ENCODE measurements at places on chromosomes 2 and 18.

DNA sequence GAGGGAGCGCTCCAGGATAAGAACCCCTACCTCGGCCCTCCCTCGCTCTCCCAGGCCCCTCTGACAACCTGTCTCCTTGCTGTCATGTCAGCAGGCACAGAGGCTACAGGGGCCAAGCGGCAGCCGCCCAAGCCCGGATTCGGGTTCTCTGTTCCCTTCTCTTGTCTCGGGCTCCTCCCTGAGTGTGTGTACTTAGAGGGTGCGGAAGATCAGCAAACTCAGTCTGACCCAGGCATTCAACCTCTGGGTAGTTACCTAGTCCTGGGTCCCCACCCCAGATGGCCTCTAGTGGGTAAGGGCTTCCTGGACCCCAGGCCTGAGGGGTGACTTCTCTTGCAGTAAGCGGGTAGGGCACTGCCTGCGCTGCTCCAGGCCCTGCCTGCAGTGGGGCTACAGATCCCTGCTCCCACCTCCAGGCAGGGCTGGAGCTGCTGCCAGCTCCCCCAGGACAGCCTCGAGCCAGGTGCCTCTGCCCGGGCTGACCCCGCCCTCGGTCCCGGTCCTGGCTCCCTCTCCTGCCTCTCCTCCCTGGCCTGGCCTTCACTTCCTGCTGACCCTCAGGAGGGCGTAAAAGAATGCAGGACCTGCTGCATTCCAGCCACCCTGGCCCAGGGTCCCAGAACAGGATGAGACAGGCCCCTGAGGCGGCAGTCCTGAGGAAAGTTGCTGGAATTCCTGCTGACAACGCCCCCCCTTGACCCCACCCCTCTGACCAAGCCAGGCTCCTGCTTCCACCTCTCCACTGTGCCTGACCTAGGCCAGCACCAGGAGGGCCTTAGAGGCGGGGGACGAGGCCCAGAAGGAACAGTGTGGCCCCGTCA lies 22.0 kb downstream of the GPC1 start:
- no peak for DNase-seq

- DNase-seq = no peak
Observed at GRCh38 chr18:67846422-67847098, 330.0 kb upstream of the DSEL start.

GRCh38 chr2:199228887-199229819 lies 228.6 kb downstream of the SATB2 start:
- DNase-seq = no peak

DNA sequence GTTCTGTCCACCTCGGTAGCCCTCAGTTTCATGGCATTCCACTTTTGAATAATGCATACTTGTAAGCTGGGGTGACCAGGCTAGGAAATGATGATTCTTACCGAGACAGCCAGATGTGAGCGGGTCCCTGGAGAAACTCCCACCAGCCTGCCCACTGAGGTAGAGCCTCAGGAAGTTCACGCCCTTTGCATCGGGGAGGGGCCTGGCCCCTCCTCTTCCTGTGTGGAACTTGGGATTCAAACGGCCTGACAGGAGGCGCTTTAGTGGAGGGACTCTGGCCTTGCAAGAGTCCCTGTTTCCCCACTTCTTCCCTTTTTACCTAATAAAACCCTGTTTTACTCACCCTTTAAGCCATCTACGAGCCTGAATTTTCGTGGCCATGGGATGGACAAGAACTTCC lies 44.6 kb downstream of the MRO start:
- DNase-seq = no peak

GRCh38 chr2:118939994-118940393 lies 2.0 kb upstream of the MARCO start:
- no peak for DNase-seq

- DNase-seq = no peak
Observed at GRCh38 chr18:56721491-56721890, 70.3 kb downstream of the WDR7 start.

Data from cortex of kidney (tissue), 1 donor.